Activated CD8-positive, alpha-beta memory T cell treated with anti-CD3 and anti-CD28 coated beads for 48 hours (primary cell): ENCODE measurements at places on chromosomes 4 and X.

DNA sequence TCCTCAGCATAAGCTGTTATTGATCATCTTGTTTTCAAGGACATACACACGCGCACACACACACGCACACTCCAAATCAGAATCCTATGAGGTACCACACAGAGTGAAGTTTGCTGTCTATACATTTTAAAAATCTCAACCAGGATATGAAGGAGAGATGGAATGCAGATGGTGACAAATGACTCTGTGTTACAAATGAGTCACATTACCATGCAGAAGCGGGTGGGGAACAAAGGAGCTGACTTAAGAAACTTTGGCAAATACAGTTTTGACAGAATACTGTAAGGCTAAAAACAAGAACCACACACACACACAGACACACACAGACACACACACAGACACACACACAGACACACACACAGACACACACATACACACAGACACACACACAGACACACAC, 81.7 kb downstream of the RELL1 start:
- no peak for DNase-seq

- no peak for DNase-seq
These were observed 10.8 kb upstream of the NR3C2 start for GRCh38 chr4:148452970-148453369.

DNA sequence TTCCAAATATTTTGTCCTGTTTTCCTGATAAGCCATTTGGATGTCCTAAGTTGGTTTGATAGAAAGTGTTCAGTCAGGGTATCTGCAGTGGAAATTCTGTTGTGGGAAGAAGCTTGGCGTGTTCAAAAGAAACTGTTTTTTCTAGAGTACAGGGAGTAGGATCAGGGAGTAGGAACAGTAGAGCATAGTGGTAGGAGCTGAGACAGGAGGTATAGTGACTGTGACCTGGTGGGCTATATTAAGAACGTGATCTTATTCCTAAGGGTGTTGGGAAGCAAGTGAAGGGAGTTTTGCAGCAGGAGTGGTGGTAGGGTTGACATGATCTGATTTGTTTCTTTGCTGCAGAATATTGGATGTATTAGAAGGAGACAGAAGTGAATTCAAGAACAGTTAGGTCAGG, 348.2 kb downstream of the BMPR1B start:
- no peak for DNase-seq

- no peak for DNase-seq
These were observed 350.8 kb upstream of the KLF3 start for GRCh38 chr4:38313175-38313574.

GRCh38 chr4:180285796-180286195, 1957.4 kb upstream of the TENM3 start:
- no peak for DNase-seq

DNA sequence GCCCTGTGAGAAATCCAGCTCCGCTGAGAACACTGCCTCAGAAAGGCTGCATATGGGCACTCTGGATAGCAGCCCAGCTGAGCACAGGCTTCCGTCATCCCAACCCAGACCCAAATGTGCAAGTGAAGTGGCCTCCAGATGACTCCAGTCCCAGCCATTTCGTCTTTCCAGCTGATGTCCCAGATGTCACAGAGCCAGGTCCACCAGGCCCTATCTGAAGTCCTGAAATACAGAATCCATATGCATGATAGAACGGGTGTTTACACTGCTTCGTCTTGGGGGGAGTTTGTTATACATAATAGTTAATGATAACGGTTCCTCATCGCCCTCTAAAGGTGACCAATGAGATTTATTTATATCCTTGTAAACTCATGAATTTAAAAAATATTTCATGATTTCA, 72.6 kb upstream of the TRIM2 start:
- DNase-seq, result no peak

- no peak for DNase-seq
These were observed 109.1 kb downstream of the PHEX start for GRCh38 chrX:22141047-22141730.
